ENCODE measurements at places on chromosomes 7 and 10. TPM values are rescaled to one million over a fixed set of nuclear protein-coding genes. Genes with fewer than 3 reads are reported as not detected.

Gene TUBB8
- polyA plus RNA-seq: not detected

Gene FXYD4
- polyA plus RNA-seq: 6.0 TPM

Gene SRRM3
- polyA plus RNA-seq: 5.6 TPM

Gene IMMP2L
- polyA plus RNA-seq: 15.3 TPM

Gene HSPB1
- polyA plus RNA-seq: 486 TPM

Gene MINDY4
- 1.6 TPM for polyA plus RNA-seq

Gene PIK3CG
- polyA plus RNA-seq: 0.15 TPM

Gene NPVF
- not detected for polyA plus RNA-seq

Gene CALY
- polyA plus RNA-seq: not detected

Gene IGFBP3
- 45.4 TPM for polyA plus RNA-seq

Gene HOXA1
- polyA plus RNA-seq: not detected

Gene COMTD1
- polyA plus RNA-seq: 119 TPM

Gene LEP
- polyA plus RNA-seq: not detected

Gene PTN
- polyA plus RNA-seq: 1.5 TPM

Gene PNLIPRP1
- polyA plus RNA-seq: 9.2 TPM

Gene ZNF804B
- polyA plus RNA-seq: not detected

Gene NEBL
- polyA plus RNA-seq: 4.9 TPM

Gene LIPM
- not detected for polyA plus RNA-seq

Gene CALHM3
- polyA plus RNA-seq: not detected

Gene CPVL
- polyA plus RNA-seq: 4.8 TPM

Gene MLXIPL
- 3.1 TPM for polyA plus RNA-seq

Gene TMEM213
- not detected for polyA plus RNA-seq

Gene CYP26C1
- not detected for polyA plus RNA-seq

Gene ELFN1
- polyA plus RNA-seq: 0.53 TPM

Gene SPDYE6
- not detected for polyA plus RNA-seq

Gene AKR1C8
- polyA plus RNA-seq: not detected

Gene RARRES2
- polyA plus RNA-seq: 197 TPM

Gene AP4M1
- polyA plus RNA-seq: 21.3 TPM

Gene LRRC18
- polyA plus RNA-seq: 0.46 TPM

Gene LSM8
- 24.9 TPM for polyA plus RNA-seq

Gene TUBAL3
- not detected for polyA plus RNA-seq

Gene SHH
- polyA plus RNA-seq: 2.3 TPM

Gene OGDHL
- polyA plus RNA-seq: 0.31 TPM

Gene CXCL12
- 10.0 TPM for polyA plus RNA-seq

Gene PPA1
- polyA plus RNA-seq: 152 TPM

Gene HIP1
- 2.8 TPM for polyA plus RNA-seq

Gene OR6V1
- not detected for polyA plus RNA-seq

Gene ECHDC3
- polyA plus RNA-seq: 29.5 TPM

Gene NME8
- not detected for polyA plus RNA-seq

Data from stomach (tissue), 19 donors.